ENCODE measurements at places on chromosomes 3 and 15. TPM values are rescaled to one million over a fixed set of nuclear protein-coding genes. Genes with fewer than 3 reads are reported as not detected.

The CSPG4 gene
- 20.3 TPM for total RNA-seq

DNA sequence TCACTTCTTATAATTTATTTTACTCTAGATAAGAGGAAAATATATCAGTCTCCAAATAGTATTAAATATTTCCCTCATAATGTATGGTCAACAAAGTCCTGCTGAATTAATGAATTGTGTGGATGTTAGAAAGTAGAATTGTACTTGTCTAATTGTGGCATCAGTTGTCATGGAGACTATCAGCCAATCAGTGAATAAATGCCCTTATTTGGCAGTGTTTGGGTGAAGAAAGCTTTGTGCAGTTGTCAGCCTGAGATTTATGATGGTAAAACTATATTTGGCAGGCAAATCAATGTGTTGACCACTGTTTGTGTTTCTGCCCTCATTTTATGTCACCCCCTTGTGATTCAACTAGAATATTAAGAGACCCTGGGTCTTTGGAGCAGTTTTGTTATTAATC is 293.6 kb upstream of the MDFIC2 start:
- DNase-seq: no peak

DNA sequence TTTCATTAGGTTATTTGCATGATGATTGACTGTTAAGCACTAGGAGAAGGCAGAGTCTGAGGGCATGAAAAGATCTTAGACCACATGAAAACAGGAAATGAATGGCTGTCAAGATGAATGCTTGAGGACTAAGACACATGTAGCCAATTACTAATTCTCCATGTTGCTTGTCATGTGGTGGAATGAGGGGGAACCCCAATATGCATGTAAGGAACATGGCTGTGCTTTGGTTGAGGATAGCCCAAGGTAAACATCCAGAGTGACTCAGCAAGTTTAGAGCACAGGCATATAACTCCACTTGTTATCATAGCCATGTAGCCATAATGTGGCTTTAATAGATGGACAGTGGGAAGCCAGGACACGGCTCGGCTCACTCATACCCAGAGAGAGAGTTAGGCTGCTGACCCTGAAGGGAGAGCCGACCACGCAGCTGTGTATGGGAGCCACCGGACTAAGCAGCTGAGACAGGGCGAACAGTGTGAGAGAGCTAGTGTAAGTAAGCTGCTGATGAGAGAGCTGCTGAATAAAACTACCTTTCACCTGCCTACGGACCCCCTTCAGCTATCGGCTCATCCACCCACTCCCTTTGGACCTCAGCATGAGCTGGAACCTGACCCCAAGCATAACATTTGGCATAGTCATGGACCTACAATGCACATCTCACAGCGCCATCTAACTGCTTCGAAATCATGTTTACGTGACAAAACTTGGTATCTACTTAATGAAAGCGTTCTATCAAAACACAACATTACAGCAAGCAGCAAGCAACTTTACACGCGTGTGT is 37.6 kb downstream of the ANO10 start:
- DNase-seq: no peak

DNA sequence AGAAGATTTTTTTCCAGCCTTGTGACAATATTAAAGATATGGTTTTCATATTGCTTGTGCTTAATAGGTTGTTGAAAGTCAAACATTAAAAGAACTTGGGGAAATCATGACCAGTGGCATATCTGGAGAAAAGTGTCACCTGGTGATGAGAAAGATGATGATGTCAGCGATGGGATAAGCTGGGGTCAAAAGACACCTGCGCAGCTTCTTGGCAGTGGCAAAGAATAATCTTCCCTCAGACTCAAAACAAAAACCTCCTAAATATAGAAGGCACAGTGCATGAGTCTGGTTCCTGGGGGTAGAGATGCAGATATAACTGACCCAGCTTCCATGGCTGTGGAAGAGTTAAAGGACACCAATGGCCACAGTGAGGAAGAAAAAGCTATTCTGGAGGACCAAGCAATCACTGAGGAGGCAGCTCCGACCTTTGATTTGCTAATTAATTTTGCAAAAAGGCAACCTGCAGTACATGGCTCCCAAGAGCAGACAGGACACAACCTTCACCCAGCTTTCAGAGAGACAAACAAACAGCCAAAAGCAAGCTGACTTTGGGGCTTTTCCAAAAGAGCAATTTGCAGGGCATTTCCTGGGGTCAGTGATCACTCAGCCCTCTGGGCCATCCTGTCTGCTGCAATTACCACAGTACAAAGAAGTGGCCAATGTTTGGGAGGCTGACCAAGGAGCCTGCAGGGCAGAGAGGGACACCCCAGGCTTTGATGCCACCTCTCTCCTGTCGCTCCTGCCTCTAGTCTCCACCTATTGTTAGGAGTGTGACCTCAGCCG is 17.6 kb upstream of the SEMA5B start:
- no peak for DNase-seq

DNA sequence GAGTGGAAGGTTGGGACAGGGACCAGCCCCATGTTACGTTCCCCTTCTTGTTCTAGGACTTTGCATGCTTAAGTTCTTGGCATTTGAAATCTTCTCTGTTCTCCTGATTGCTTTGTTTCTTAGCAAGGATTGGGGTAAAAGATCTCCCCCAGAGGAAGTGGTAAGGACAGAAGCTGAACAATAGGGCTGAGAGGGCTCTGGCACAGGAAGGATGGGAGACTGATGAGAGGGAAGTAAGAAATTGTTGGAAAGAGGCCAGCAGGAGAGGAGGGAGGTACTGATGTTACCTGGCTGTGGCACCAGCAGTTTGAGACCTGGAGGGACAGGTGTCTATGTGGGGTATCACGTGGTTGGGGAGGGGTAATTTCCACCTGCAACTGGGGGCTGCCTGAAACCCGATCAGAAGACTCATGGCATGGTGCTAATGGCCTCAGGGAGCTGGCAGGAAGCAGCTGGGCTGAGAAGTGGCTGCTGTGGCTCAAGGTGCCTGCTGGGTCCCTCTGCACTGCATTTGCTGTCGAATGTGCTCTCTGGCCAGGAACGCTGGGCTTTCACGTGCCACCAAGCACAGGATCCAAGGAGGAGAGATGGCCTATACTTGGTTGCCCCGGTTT is 108.4 kb downstream of the LSM3 start:
- DNase-seq: no peak

DNA sequence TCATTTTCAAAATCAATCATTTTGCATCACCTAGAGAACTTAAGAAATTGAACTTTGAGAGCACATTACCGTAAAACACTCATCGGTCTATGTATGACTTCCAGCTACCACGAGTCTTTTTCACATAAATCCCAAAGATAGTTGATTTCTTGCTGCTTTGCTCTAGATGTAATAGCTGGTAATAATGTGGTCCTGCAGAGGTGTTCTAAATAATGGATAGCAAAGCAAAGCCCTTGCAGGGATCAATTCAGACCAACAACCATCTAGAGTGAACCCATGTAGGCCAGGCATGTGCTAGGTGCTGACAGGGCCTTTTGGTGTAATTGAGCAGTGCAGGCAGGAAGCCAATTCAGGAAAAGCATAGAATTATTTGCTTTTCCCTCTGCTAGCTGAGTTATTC is 26.1 kb upstream of the C3orf80 start:
- no peak for DNase-seq

The WDR93 gene
- 0.36 TPM for total RNA-seq

DNA sequence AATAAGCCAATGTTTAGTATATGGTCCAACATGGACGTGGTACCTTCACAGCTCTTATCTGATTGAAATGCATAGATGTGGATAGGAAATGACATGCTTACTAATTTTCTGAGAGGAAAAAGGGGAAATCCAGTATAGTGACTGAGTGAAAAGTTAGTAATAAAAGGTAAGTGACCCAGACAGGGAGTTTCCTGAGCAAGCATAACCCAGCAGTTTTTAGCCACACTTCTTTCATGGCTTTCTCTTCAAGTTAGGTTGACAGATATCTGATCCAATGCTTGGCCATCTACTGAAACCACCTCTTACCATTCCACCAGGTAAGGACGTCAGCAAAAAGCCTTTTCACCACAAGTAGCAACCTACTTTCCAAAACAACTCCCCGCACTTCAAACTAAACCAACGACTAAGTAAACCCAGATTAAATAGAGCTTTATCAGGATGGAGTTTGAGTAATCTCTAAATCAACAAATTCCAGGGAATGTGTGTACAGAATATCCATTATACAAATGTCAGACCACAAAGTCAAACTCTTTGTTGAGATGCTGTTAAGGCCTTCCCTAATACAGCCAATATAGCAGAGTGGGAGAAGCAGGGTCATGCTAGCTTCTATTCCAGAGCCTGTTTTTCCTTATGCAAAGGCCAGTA is 329.7 kb downstream of the RORA start:
- DNase-seq: no peak

- DNase-seq: no peak
Observed at GRCh38 chr3:170524073-170524472, 61.8 kb downstream of the SLC7A14 start.

The RHO gene
- total RNA-seq: not detected

- no peak for DNase-seq
Observed at GRCh38 chr3:191330530-191331048, 263 bp upstream of the UTS2B start.

- DNase-seq: no peak
Observed at GRCh38 chr3:188174317-188175044, 20.5 kb downstream of the LPP start.

The ROBO1 gene
- total RNA-seq: 69.8 TPM

DNA sequence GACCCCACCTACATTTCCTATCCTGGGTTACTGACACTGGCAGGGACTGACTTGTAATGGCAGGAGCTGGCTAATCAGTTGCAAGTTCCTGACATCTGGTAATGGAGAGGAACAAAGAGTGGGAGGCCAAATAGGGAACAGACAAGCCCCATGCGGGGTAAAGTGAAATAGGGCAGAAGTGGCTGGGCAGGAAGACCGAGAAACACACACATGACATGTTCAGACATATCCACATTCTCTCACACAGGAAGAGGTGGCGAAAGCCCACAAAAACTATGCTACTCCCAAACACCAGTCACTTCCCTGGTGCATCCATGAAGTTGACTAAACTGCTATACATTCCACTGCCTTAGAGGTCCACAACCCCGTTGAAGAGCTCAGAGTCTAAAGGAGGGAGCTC is 394.1 kb upstream of the TBL1XR1 start:
- DNase-seq: peak; percentile 5

DNA sequence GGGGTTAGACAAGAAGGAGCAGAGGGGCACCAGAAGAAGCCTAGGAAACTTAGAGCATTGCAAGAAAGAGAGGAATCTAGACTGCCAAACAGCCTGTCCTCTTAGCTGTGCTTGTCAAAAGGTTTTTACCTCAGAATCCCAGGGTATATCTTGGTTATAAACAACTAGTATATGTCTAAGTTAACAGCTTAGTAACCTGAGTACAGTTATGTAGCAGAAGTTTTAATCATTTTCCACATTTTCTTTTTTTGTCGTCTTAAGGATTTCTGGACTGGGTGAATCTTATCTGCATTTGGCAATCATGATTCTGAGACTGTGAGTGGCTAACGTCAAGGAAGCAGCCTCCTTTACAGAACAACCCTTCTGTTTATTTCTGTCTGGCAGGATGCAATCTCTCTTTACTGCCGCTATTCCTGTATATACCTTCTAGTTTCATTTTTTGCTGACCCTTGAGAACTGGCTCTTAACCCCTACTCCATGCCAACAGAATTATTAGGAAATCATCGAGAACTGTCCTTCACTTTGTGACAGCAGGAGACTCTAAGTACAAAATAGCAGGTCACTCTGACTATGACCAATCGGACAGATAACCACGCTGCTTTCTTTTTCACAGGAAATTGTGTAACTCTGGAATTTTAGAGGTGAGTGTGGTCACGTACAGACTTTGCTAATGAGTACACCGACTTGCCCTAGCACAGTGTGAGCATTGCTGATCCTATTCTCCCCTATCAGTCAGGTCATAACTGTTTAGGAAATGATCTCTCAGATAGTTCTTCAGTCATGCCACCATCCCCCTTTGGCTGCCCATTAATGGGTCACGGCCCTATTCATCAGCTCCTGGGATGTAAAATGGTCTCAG is 3.3 kb upstream of the CP start:
- peak; percentile 77 for DNase-seq

The SCG5 gene
- 9.0 TPM for total RNA-seq

GRCh38 chr3:195873971-195874370 is 34.4 kb downstream of the TNK2 start:
- DNase-seq: peak; percentile 98

DNA sequence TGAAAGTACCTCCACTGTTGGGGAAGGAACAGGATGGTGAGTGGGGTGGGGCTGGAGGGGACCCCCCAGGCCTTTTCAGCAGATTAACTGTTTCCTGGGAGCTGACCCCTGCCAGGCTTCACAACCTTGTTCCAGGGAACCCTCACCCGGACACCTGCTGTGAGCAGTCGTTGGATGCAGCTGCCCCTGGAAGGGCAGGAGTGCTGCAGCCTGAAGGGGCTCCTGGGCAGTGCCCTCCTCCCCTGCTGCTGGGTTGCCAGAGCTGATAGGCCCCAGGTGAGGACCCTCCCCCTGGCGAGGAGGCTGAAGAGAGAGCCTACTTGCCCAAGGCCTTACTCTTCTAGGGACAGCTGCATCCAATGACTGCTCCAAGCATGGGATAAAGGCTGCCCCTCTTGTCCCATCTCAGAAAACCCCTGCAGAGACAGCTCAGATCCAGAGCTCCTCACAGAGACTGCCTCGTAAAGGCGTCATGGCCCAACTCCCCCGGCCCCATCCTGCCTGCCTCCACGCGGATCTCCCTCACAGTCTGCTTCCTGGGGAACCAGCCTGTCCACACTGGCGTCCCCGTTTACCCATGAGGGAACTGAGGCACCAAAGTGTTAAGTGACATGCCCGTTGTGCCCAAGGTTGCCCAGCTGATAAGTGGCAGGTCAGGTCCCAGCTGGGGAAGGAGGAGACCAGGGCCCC is 193.4 kb upstream of the LINGO1 start:
- DNase-seq: peak; percentile 80

GRCh38 chr3:128430301-128430700 is 36.4 kb downstream of the DNAJB8 start:
- no peak for DNase-seq

The GABRR3 gene
- not detected for total RNA-seq

The FBLN2 gene
- 54.6 TPM for total RNA-seq

GRCh38 chr3:40615110-40615915 is 90.6 kb downstream of the ZNF621 start:
- DNase-seq: no peak

- DNase-seq: no peak
Observed at GRCh38 chr3:193977622-193978021, 158.3 kb upstream of the HES1 start.

GRCh38 chr15:70258369-70259027 is 160.8 kb upstream of the TLE3 start:
- DNase-seq: peak; percentile 84
